ENCODE measurements at places on chromosomes 3 and 15.
A peak's percentile ranks its signal among the peaks of the same experiment; 100 is the strongest.

- DNase-seq, result no peak
Observed at GRCh38 chr3:150314248-150315004, 93.7 kb upstream of the TSC22D2 start.

GRCh38 chr3:8987226-8987625 is 24.0 kb upstream of the RAD18 start:
- DNase-seq, result no peak

- DNase-seq, result no peak
Observed at GRCh38 chr3:131277836-131278497, 103.6 kb upstream of the NUDT16 start.

DNA sequence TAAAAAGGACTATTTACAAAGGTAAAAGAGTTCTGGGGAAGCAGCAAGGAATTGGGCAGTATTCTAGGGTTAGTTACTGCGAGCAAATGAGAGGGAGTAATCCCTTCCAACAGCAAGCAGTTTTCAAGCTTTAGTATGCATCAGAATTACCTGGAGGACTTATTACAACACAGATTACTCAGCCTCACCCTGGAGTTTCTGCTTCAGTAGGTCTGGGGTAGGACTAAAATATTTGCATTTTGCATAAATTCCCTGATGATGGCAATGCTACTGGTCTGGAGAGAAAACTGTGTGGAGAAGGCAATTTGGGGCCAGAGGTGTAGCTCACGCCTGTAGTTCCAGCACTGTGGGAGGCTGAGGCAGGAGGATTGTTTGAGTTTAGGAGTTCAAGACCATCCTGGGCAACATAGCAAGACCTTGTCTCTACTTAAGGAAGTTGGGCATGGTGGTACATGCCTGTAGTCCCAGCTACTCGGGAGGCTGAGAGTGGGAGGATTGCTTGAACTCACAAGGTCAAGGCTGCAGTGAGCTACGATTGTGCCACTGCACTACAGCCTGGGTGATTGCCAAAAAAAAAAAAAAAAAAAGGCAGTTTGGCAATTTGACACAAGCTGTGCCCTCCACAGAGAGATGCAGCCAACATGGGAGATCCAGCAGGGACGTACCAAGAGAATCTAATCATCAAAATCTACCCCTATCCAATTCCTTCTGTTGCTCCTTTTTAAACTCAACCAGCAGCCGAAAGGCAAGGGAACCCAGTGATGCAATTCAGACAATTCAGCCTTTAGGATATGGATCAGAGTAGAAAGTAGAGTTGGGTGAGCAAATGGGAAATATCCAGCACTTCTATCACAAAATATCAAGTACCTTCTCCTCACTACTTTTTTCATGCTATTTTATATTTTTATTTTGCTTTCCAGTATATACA is 27.1 kb upstream of the AP4E1 start:
- no peak for DNase-seq

DNA sequence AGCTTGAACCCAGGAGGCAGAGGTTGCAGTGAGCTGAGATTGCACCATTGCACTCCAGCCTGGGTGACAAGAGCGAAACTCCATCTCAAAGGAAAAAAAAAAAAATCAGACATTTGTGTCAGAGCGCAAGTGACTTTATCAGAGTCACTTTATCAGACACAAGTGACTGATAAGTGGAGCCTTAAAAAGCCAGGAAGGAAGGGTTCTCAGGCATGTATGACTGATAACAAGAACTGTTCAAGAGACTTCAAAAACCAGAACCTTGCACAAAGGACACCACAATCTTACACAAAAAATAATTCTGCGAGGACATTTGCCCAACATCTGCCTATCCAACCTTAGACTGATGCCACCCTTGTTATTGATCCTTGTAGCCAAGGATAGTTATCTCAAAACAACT is 13.3 kb upstream of the CFAP44 start:
- no peak for DNase-seq

DNA sequence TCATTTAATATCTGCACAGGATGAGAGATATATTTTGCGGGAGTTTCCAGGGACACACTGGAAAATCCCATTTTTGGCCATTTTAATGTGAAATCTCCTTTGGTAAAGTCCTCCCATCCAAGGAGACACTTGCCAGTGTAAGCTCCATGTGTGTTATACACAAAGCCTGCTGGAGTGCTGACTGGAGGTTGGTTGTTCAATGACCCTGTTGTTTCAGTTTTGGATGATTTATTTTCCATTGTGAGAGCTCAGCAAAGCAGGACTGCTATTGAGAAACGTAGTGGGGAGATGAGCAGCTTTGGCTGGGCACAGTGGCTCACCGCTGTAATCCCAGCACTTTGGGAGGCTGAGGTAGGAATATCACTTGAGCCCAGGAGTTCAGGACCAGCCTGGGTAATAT is 127.7 kb downstream of the NUP210 start:
- no peak for DNase-seq

GRCh38 chr3:26068890-26069289 is 279.0 kb downstream of the OXSM start:
- DNase-seq, result no peak

GRCh38 chr3:136343446-136343845 is 93.3 kb downstream of the PCCB start:
- DNase-seq, result no peak

- no peak for DNase-seq
Observed at GRCh38 chr3:171752329-171752728, 58.0 kb downstream of the PLD1 start.

GRCh38 chr15:67839499-67839928 is 331 bp downstream of the RNU6-1 start:
- peak; percentile 71 for DNase-seq

GRCh38 chr15:73882761-73883419 is 9.5 kb downstream of the TBC1D21 start:
- DNase-seq, result no peak

DNA sequence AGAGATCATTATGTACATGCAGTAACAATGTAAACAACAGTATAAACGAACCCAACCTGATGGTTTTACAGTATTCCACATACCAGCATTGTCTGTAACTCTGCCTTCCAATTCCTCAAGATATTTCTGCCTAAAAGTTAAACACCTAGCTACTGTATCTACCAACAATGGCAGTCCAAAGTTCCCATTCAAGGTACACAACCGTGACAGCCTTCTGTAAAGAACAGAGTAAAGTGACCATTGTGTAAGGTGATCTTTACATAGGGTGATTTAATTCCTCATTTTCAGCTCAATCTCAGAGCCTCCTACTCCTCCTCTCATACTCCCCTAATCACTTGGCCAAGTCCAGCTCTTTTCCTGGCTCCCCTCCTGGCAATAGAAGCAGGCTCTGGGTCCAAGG is 10.4 kb downstream of the SECISBP2L start:
- DNase-seq, result no peak

DNA sequence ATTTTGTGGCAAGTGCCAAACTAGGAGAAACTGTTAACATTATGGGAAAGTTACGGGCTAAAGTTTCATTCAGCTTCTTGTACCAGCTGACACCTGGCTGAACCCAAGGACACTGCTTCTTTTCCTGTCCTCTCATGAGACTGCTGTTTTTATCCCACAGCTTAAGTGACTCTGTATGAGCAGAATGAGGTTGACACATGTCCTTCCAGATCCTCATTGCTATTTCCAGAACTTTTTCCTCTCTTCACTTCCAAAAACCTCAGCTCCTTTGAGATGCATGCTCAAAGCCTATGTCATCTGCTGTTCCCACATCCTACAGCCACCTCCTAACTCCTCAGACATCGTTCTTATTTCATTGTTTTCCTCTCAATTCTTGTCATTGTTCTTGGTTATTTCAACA is 183.6 kb downstream of the DCLK3 start:
- no peak for DNase-seq

- DNase-seq, result no peak
Observed at GRCh38 chr15:70037292-70037640, 60.5 kb downstream of the TLE3 start.

GRCh38 chr3:94049267-94049666 is 13.4 kb downstream of the DHFR2 start:
- DNase-seq, result no peak

- no peak for DNase-seq
Observed at GRCh38 chr3:171283183-171283847, 176.9 kb downstream of the TNIK start.

DNA sequence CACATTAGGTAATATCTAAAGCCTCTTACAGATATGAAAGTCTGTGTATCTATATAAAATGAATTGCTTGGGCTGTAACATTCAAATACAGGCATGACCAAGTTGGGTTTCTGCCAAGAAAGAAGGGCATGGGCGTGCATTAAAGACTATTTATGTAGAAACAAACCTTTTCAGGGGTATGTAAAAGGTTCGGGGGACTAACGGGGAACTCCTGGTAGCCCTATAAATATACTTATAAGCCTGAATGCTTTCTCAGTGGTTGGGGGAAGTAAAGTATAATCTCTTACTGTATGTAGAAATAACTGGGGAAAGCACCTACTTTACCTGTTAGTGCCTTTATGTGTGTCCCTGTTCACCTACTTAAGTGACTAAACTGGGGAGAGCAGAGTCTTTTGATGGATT is 154.5 kb upstream of the TBL1XR1 start:
- no peak for DNase-seq

DNA sequence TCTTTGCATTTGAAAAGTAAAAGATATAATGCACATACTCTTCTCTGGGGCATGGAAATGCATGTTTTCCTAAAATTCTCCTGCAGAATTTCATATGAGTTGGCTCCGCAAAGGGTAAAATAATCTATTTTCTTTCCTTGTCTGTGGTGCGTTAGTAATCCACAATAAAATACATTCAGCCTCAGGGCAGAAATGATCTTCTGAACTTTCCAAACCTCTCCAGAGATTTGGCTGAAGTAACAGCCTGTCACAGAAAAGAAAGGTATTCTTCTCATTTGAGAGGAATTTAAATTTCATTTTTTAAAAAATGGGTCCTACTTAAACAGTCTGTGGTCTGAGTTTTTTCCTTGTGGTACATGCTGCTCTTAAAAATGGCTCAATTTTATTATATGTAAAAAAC is 182.7 kb upstream of the DCBLD2 start:
- no peak for DNase-seq

All from activated CD8-positive, alpha-beta memory T cell treated with anti-CD3 and anti-CD28 coated beads for 24 hours (primary cell).